GM06990 (cell line): ENCODE measurements at places on chromosomes 6 and 20.

GRCh38 chr6:98824162-98824901 lies 10.0 kb upstream of the POU3F2 start:
- DNase-seq, result no peak

- DNase-seq, result peak; percentile 35
These were observed 61.8 kb downstream of the RPP40 start for GRCh38 chr6:4941782-4942672.

DNA sequence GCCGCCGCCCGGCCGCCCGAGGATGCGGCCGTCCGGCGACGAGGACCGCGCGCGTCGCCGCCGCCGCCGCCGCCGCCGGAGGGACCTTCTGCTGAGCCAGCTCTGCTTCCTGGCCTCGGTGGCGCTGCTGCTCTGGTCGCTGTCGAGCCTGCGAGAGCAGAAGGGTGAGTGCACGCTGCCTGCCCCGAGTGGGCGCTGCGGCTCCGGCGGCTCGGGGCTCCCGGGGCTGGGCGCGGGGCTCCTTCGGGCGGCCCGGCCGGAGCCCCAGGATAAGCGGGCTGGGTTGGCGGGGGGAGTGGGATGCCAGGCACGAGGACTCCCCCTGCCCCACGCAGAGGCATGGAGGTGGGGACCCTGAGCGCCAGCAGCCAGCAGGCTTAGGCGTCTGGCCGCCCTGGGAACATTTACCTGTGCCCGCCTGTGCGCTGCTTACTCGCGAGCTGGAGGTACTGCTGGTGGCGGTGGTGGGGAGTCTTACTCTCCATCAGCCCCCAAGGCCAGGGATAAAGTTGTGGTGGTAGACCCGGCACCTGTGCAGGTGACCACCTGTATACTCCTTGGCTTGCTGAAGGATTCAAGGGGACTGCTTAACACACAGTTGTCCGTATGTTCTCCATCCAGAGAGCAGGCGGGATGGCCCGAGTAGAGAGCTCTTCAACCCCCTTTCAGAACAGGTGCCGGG lies 520 bp downstream of the SLC24A3 start:
- DNase-seq, result peak; percentile 34

- DNase-seq, result no peak
These were observed 16.1 kb upstream of the SLC17A3 start for GRCh38 chr6:25889877-25890853.

DNA sequence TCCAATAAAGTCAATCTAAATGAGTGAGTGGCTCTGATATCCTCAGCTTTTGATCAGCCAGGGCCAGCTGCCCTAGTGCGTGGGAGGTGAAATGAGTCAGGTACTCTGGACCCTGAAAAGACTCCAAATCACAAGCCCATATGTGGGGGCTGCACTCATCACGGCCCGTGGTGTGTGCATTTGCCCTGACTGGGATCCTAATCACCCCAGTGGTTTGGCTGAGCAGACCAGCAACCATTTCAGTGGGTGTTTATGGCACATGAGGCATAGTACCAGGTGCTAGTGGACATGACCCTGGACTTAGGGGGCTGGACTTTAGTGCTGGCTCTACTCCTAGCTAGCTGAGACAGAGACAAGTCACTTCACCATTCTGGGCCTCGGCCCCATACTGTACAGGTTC lies 39.4 kb downstream of the SCML4 start:
- DNase-seq, result no peak

DNA sequence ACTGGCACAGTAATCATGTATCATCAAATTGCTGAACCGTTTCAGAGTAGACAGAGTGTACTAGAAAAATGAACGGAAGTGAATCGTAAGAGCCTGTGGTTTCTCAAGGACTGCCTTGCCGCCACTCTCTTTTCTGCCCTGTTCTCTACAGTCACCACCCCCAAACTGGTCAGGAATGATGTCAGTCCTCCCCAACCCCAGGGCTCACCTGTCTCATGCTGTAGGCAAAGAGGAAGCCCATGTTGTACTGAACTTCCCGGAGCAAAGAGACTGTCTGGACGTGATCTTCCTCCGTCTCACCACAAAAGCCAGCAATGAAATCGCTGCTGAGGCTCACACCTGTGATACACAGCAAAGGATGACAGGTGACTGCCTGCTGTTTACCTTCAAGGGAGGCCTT lies 31.0 kb downstream of the CDK5RAP1 start:
- DNase-seq, result no peak

DNA sequence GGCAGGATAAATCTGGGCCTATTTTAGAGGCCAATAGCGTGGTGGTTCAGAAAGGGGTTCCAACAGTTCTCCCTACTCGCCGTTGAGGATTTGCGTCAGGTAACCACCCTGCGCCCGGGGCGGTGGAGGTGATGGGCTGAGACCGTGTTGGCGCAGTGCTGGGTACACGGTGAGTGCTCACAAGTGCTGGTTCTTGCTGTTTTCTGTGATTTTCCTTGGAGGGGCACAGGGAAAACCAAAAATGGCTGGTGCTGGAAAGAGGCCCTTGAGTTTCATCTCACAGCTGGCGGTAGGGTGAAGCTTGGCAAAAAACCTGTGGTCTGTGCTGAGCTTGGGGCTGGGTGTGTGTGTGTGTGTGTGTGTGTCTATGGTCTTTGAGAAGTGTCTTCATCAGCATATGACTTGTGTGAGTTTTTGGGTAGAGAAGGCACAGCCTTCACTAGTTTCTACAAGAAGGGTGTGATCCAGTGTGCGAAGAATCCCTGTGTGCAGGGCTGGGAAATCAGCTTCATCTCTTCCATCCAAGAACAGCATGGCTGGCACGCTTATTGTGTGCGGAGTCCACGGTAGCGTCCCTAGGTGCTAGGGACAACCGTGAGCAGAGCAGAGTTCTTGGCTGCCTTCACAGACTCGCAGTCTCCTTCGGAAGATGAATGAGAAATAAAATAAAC lies 35.3 kb upstream of the SCRT2 start:
- no peak for DNase-seq

DNA sequence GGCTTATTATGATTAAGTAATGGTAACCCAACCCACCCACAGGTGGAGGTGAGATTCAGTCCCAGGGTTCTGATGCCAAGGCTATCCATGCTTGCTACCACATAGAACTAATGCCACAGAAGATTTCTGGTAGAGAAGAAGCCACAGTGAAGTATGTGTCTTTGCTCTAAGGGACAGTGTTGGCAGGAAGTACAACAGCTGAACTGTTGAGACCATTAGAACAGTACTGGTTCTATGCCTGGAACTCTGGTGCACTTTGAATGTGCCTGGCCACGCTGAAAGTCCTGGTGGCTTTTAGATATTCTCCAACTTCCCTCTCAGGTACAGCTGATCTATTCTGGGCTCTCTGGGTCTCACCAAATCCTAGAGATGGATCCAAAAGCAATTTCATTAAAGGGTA lies 7.8 kb downstream of the STX7 start:
- DNase-seq, result no peak

DNA sequence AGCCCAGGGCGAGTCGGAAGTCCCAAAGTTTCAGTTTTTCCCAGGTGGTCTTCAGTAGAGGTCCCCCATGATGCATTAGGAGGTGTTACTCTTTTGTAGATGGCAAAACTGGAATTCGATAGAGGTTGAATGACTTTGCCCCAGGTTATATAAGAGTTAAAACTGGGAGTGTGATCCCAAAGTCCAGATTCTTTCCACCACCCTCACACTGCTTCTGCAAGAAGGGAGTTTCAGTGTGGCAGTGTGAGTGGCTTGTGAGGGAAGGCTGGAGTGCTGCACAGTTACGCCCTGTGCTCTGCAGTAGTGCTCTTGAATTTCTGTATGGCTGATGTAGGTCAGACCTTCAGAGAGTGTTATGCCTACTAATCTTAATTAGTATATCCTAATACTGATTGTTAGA lies 29.8 kb downstream of the NDUFAF5 start:
- DNase-seq, result no peak

DNA sequence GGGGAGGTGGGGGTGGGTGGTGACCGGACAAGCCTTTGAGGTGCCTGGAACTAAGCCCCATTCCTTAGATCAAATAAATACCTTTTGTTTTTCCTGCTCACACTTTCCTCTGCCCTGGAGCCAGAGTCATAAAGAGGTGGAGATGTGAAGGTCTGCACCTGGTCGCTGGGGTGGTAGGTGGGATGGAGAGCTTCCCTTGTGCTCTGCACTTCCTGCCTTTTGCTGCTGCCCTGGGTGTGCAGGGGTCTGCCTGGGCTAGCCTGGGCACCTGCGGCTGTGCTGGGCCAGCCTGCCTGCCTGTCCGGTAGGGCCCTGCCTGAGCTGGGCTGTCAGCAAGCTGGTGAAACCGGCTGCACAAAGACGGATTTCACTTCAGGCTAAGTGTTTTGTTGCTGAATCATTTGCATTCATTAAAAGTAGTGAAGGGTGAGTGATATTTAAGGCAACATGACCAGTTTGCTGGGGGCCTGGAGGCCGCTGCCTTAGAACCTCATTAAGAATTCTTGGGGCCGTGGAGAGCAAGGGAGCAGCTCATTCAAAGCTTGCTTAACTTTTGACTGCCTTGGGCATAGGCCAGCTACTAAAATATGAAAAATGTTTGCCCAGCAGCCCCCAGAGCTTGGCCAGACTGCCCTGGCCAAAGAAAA lies 20.5 kb downstream of the PTK7 start:
- no peak for DNase-seq

DNA sequence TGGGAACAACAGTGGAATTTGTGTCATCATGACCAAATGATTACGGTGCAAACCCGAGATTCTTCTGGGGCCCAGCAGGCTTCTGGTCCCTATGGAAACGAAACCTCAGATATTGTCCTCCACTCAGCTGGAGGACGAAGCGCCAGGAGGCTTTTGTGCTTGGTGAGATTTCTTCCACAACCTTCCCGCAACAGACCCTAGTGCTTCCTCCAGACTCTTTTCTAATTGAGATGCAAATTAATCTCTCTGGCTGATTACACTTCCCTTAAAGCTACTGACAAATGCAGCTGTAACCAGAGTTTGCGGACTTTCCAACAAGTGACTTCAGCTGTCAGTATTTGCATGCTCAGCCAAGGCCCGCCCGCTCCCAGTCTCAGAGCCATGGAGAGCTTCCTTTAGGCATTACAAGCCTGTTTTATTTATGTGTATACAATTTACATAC lies 96.0 kb downstream of the INSM1 start:
- DNase-seq, result peak; percentile 65

DNA sequence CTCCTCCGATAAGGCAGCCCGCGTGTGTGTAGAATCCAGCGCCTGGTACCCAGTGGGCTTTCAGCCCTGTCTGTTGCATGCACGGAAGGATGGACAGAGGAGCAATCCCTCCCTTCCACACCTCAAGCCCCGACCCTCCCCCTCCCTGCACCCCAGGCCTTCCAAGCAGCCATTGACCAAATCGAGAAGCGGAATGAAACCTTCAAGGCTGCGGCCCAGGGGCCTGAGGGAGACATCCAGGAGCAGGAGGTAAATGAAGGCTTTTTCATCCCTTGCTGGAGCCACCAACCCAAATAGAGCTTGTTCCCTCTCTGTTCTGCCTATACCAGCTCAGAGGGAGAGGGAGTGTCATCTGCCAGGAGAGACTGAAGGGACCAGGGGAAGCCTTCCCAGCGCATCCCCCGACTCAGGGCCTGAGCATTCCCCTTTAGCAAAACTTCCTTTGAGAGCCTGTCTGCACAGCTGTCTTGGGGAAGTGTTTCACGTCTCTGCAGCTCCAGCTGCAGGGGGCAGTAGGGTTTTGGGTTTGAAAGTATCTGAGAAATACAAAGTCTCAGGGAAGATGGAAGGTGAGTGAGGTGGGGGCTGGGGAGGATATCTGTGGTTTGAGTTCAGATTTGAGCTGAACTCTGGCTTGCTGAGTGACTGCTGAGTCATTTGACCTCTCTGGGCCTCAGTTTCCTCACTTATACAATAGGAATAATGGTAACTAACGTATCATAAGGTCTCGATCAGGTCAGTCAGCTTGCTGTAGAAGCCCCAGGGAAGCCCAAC lies 16.1 kb downstream of the FGD2 start:
- DNase-seq, result no peak

- peak; percentile 88 for DNase-seq
These were observed 61.9 kb upstream of the TAGAP start for GRCh38 chr6:159106627-159107241.

- no peak for DNase-seq
These were observed 42.2 kb downstream of the ZHX3 start for GRCh38 chr20:41275301-41275731.

DNA sequence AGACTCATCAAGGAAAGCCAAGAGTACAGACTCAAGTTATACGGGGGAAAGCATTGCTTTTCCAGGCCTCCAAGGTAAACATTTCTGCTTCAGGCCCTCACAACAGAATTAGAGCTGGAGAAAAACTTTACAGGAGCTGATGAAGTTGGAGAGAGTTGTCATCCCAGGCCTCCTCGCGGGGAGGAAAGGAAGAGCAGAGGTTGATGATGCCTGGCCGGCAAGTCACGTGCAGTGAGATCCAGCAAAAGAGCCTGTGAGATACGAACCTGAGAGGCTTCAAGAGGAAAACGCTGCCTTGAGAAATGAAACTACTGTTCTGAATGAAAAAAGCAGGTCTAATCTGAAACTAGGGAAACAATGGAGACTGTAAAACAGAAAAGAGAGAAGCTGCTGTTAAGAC lies 122.9 kb downstream of the FAM120B start:
- DNase-seq, result no peak

- no peak for DNase-seq
These were observed 256.9 kb upstream of the SASH1 start for GRCh38 chr6:148085631-148086331.

- DNase-seq, result peak; percentile 76
These were observed 862.7 kb upstream of the FLRT3 start for GRCh38 chr20:15200147-15200565.

DNA sequence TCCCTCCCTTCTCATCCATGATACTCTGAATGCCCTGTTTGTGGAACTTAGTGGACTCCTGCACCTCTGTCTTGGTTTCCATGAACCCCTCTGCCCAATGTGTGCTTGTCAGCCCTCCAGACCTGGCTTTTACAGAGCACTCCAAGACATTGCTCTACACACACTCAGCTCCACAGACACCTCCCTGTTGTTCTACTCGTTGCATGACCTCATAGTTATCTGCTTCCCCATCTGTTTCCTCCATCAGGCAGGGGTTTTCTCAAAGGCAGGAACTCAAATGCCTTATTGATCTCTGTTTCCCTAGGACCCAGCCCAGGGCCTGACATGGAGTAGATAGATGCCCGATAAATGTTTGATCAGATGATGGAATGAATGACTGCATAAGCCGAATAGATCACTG lies 13.3 kb downstream of the PLCG1 start:
- DNase-seq, result no peak

- no peak for DNase-seq
These were observed 13.8 kb downstream of the CFAP206 start for GRCh38 chr6:87421576-87421975.

DNA sequence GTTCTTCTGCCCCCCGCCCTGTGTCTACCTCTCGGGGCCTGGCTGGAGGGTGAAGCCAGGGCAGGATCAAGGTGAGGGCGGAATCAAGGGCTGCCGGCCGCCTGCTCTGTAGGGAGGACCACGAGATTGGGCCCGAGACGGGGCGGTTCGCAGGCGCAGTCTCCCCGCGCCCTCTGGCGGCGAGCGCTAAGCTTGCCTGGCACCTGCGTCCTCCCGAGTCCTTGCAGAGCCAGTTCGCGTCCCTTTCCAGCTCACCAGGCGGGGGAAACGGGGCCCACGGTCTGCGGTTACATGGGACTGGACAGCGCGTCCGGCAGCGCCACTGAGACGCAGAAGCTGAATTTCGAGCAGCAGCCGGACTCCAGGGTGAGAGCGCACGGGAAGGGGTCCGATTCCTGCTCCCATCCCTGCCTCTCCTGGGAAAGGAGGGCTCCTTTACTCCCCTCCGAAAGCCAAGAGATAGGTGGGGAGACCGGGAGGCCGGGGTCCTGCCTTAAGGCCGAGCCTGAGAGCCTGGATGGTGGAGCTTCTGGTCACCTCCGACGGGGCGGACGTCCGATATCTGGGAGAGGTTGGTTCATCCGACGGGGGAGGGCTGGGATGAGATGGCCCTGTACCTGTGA lies 3.6 kb upstream of the MATN4 start:
- DNase-seq, result peak; percentile 61

- no peak for DNase-seq
These were observed 68.9 kb downstream of the PERP start for GRCh38 chr6:138038142-138038870.
